T-helper 1 cell (primary cell): ENCODE measurements at places on chromosomes 12 and 14.

GRCh38 chr12:60872850-60873713, 1277.3 kb downstream of the SLC16A7 start:
- DNase-seq, result no peak

GRCh38 chr12:49950273-49951251, at the start of gene AQP2:
Gene AQP2, plus strand, starts transcription at chr12:49950737. Its CDS starts 94 bp downstream, at chr12:49950831.
- DNase-seq, result no peak

GRCh38 chr12:62268956-62269355, 8.8 kb downstream of the USP15 start:
- no peak for DNase-seq

- peak; percentile 30 for DNase-seq
Observed at GRCh38 chr14:92603309-92604242, 90.0 kb downstream of the RIN3 start.

DNA sequence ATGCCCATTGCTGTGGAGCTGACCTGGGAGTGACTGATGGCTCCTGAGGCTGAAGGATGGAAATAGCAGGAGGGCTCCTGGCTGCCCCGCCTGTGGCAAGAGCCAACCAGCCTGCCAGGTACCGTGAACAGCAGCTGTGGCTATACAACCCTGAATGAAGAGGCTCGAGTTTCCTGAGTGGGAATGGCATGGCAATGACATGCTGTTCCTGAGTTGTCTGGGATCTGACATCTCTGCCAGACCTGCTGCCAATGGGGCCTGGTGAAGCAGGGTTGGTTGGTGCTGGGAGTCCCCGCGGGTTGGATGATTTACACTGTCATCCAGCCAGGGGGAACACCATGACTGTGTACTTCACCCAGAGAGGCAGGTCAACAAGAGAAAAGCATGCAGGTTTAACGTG, 31.8 kb upstream of the LRRC10 start:
- DNase-seq, result no peak

GRCh38 chr12:47025798-47026197, 53.6 kb upstream of the PCED1B start:
- no peak for DNase-seq

DNA sequence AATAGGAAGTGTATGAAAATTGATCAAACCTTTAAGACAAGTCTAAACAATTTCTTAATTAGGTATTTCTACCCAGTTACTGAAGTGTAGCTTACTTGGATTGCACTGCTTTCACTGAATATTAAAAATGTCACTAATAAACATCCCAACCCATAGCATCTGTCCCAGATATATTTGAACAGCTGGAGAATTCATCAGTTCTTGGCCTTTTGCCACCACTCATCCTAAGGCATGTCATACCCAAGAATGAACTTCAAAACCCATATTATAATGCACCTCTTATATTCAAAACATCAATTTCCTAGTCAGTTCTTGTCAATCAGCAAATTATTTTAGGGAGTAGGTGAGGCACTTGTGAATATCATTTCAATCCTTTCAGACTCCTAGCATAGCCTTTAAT, 392.3 kb downstream of the PAWR start:
- no peak for DNase-seq
